HepG2 (cell line): ENCODE measurements at places on chromosomes 3 and 15.
A peak's percentile ranks its signal among the peaks of the same experiment; 100 is the strongest.

GRCh38 chr3:13011573-13012220 lies 61.5 kb downstream of the IQSEC1 start:
- DNase-seq = peak; percentile 32
- no peak overlapping the region for H3K4me3 ChIP-seq
- H3K27ac ChIP-seq = no peak overlapping the region
- no peaks in the 10 kb centered on the region for H3K36me3 ChIP-seq
- no peaks in the 10 kb centered on the region for H3K27me3 ChIP-seq

- no peak overlapping the region for H3K4me3 ChIP-seq
- peaks cover 10% of the 10 kb centered on the region for H3K4me1 ChIP-seq
- H3K36me3 ChIP-seq = 0 out of 3 replicates have a peak, but pooled peaks cover 4% of the 10 kb centered on the region
- H3K27ac ChIP-seq = no peak overlapping the region
These were observed 39.1 kb downstream of the GOLM2 start for GRCh38 chr15:44327578-44327977.

GRCh38 chr15:59052915-59053407 lies 52.0 kb upstream of the CCNB2 start:
- H3K27me3 ChIP-seq = no peaks in the 10 kb centered on the region
- no peaks in the 10 kb centered on the region for H3K4me1 ChIP-seq
- peaks cover 52% of the 10 kb centered on the region for H3K36me3 ChIP-seq
- H3K27ac ChIP-seq = no peak overlapping the region
- DNase-seq = no peak

- 0 out of 3 replicates have a peak, but pooled peaks cover 9% of the 10 kb centered on the region for H3K36me3 ChIP-seq
- no peak overlapping the region for H3K27ac ChIP-seq
- no peak overlapping the region for H3K4me3 ChIP-seq
- no peak for DNase-seq
- H3K27me3 ChIP-seq = no peaks in the 10 kb centered on the region
These were observed 8.6 kb downstream of the GOLGB1 start for GRCh38 chr3:121740896-121741295.

DNA sequence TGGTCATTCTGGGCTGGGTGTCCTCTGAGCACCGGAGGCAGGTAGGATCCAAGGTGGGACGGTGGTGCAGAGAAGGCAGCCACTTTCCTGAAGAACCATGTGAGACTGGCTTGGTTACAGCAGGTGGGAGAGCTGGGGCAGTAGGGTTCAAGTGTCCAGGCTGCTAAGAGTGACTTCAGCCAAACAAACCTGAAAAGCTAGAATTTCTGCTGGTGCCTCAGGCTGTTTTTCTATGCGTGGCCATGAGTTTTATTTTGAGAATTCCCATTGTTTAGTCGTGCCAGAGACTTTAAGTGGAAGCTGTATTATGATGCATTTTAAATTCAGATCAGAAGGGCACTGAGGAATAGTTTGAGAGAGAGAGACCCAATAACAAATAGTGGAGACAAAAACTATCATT lies 20.1 kb downstream of the USP13 start:
- no peak overlapping the region for H3K4me3 ChIP-seq
- H3K27ac ChIP-seq = peak overlapping the region; percentile 24
- no peaks in the 10 kb centered on the region for H3K27me3 ChIP-seq
- no peak for DNase-seq
- no peaks in the 10 kb centered on the region; the same call in 1 of the 2 replicates for H3K36me3 ChIP-seq

GRCh38 chr3:129485721-129486663 lies 42.4 kb upstream of the RHO start:
- H3K4me1 ChIP-seq = peaks cover 8% of the 10 kb centered on the region
- H3K27me3 ChIP-seq = no peaks in the 10 kb centered on the region
- DNase-seq = no peak
- H3K4me3 ChIP-seq = no peak overlapping the region

DNA sequence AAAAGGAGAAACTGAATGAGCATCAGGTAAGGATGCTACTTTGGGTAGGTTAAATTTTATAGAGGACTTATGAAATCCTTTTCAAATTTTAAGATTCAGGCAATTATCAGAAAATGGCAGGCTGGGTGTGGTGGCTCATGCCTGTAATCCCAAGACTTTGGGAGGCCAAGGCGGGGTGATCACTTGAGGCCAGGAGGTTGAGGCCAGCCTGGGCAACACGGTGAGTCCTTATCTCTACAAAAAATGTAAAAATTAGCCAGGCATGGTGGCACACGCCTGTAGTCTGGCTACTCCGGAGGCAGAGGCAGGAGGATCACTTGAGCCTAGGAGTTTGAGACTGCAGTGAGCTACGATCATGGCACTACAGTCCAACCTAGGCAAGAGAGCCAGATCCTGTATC lies 23.1 kb downstream of the DCUN1D1 start:
- H3K4me3 ChIP-seq = no peak overlapping the region
- H3K27ac ChIP-seq = no peak overlapping the region
- DNase-seq = no peak
- H3K4me1 ChIP-seq = peaks cover 9% of the 10 kb centered on the region
- peaks cover 29% of the 10 kb centered on the region for H3K36me3 ChIP-seq

GRCh38 chr15:67080900-67081431 lies 15.6 kb downstream of the SMAD3 start:
- no peak for DNase-seq
- no peaks in the 10 kb centered on the region for H3K27me3 ChIP-seq
- H3K36me3 ChIP-seq = peaks cover 50% of the 10 kb centered on the region
- no peak overlapping the region for H3K27ac ChIP-seq

GRCh38 chr3:60737633-60738399 lies 513.4 kb downstream of the FHIT start:
- H3K27me3 ChIP-seq = no peaks in the 10 kb centered on the region
- H3K4me1 ChIP-seq = peaks cover 13% of the 10 kb centered on the region; the same call in 1 of the 2 replicates
- H3K36me3 ChIP-seq = no peaks in the 10 kb centered on the region
- DNase-seq = no peak
- H3K4me3 ChIP-seq = no peak overlapping the region

DNA sequence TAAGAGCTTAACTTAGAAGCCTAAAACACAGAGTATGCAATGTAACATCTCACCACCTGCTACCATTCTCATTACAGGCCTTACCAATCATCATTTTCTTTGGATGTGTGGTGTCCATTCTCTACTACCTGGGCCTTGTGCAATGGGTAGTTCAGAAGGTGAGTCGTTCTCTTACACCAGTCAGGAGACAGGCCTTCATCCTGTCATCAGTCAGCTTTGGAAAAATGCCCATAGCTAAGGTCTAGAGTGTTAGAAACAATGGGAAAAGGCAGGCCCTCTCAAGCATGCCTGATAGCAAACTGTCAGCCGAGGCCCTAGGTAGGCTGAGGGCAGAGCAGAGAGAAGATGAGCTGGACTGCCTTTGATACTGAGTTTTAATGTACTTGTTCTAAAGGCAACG lies 13.5 kb downstream of the SLC28A2 start:
- H3K4me3 ChIP-seq = no peak overlapping the region
- no peak for DNase-seq
- no peaks in the 10 kb centered on the region for H3K27me3 ChIP-seq
- H3K27ac ChIP-seq = no peak overlapping the region
- H3K36me3 ChIP-seq = no peaks in the 10 kb centered on the region

DNA sequence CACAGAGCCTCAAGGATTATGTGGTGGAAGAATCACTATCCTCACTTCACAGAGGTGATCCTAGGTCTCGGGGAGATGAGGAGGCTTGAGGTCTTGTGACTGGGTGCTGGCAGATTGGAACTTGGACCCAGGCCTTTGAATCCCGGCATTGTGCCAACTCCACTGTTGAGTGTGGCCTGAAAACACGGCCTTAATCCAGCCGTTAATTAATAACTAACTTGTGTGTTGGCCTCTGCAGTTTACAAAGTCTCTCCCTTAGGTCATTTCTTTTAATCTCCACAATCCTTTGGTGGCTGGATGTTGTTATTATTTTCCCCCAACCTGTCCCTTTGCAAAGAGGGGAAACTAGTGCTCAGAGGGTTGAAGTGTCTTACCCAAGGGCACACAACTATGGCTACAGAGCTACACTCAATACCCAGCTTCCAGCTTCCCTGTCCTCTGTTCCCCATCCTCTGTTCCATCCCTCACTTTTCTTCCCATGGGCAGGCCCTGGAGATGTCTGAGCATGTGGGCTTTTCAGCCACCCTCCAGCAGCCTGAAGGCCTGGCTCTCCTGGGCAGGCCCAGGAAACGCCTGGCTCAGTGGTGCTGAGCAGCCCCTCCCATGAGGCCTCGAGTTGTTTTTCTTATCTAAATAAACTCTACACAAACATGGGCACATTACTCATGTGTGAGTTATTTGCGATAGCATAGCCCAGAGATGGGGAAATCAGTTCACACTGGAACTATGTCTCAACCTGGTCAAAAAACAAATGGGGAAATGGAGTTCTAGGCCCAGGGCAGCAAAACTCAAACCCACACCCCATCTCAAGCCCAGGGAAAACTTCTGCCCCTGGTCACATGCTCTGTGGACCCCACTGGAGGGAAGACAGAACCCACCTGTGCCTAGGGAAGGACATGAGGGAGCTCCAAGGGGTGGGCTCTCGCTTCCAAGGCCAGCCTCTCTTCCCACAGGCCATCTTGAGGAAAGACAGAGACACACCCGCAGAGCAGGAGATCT lies 16.8 kb upstream of the SMAD3 start:
- peaks cover 6% of the 10 kb centered on the region for H3K4me1 ChIP-seq
- H3K36me3 ChIP-seq = no peaks in the 10 kb centered on the region; the same call in none of the 2 replicates
- no peaks in the 10 kb centered on the region for H3K27me3 ChIP-seq
- H3K27ac ChIP-seq = peak overlapping the region; percentile 100

DNA sequence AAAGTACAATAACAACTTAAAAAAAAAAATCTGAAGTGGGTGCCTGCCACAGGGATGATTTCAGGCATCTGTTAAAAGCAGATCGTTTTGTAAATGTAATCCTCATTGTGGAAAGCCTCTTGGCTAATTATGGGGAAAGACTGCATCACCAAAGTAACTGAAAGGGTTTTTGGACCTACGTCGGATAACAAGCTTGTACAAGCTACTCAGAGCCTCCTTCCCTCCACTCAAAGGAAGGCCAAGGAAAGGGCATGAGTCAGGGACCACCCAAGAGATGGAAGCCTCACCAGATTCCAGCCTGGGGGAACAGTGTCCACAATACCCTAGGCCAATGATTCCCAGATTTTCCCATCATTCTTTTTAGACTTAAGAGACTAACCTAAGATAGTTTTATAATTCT lies 84.3 kb downstream of the ATP1B3 start:
- no peaks in the 10 kb centered on the region for H3K27me3 ChIP-seq
- H3K27ac ChIP-seq = no peak overlapping the region
- H3K36me3 ChIP-seq = peaks cover 14% of the 10 kb centered on the region; the same call in 2 of the 3 replicates
- no peak overlapping the region for H3K4me3 ChIP-seq
- no peak for DNase-seq

- H3K36me3 ChIP-seq = peaks cover 7% of the 10 kb centered on the region; the same call in 2 of the 3 replicates
- H3K4me1 ChIP-seq = peaks cover 15% of the 10 kb centered on the region
- H3K4me3 ChIP-seq = no peak overlapping the region
- no peak overlapping the region for H3K27ac ChIP-seq
- DNase-seq = no peak
- no peaks in the 10 kb centered on the region for H3K27me3 ChIP-seq
These were observed 202.2 kb upstream of the BHLHE40 start for GRCh38 chr3:4776980-4777581.

- H3K36me3 ChIP-seq = no peaks in the 10 kb centered on the region
- no peak overlapping the region for H3K4me3 ChIP-seq
- H3K4me1 ChIP-seq = peaks cover 9% of the 10 kb centered on the region
- H3K27me3 ChIP-seq = no peaks in the 10 kb centered on the region; the same call in 1 of the 2 replicates
- no peak for DNase-seq
- H3K27ac ChIP-seq = no peak overlapping the region
These were observed 174.7 kb upstream of the IL12A start for GRCh38 chr3:159813822-159814531.

- 0 out of 3 replicates have a peak, but pooled peaks cover 2% of the 10 kb centered on the region for H3K27me3 ChIP-seq
- no peaks in the 10 kb centered on the region for H3K36me3 ChIP-seq
- 0 out of 2 replicates have a peak, but pooled peaks cover 8% of the 10 kb centered on the region for H3K4me1 ChIP-seq
- DNase-seq = no peak
- no peak overlapping the region for H3K27ac ChIP-seq
These were observed 15.5 kb upstream of the ACAP2 start for GRCh38 chr3:195458316-195458717.

- DNase-seq = no peak
- H3K4me3 ChIP-seq = no peak overlapping the region
- no peaks in the 10 kb centered on the region for H3K4me1 ChIP-seq
These were observed 50.4 kb upstream of the CMSS1 start for GRCh38 chr3:99767291-99767690.

DNA sequence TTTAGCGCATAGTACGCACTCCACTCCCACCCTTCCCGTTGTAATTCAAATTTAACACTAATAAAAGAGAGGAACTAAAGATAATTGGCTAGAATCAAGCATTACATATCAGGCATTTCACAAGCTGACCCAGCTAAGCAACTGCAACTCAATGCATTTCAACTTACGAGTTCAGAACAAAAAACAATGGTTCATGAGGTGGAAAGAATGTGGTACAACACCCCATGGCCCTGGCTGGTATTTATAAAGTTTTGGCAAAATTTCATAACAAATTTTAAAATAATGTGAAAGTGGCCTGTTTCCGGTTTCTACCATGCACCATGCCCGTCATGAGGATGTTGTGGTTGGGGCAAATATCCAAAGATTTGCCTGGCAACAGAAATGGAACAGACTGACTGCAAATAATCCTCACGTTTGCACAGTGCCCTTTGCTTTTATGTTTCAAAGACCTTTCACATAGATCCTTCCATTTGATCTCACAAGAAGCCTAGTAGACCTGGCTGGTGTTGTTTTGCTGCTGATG lies 455.3 kb upstream of the NR2F2 start:
- no peak overlapping the region for H3K27ac ChIP-seq
- no peaks in the 10 kb centered on the region for H3K27me3 ChIP-seq
- DNase-seq = peak; percentile 3
- H3K36me3 ChIP-seq = no peaks in the 10 kb centered on the region

DNA sequence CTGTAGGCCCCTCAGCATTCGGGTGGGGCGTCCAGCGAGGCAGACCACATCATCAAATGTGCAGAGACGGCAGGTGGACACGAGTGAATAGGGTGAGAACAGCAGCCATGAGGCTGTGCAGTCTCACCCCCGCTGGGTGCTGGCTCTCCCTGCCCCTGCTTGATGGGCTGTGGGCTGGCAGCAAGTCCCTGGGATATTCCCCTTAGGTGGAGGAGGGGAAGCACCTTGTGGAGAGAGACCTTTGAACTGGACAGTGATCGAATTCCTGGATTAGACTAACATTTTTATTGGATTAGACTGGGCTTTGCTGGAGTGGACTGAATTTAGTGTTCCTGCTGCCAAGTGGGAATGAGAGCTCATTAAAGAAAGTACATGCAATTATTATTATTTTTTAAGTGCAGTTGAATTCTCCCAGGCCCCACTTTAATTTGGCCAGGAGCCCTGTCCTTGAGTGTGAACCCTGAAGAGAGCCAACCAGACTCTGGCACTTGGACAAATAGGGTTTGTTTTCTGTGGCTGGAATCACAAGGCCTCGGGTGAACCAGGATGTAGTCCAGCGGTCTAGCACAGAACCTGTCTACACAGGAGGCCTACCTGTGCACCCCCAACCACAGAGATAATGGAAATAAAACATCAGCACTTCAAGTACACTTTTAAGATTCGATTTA lies 193.1 kb downstream of the ABHD5 start:
- H3K36me3 ChIP-seq = no peaks in the 10 kb centered on the region
- H3K4me1 ChIP-seq = no peaks in the 10 kb centered on the region
- no peak overlapping the region for H3K27ac ChIP-seq
